Dorsolateral prefrontal cortex (tissue), 122 donors: ENCODE measurements at places on chromosomes 13 and 19.

DNA sequence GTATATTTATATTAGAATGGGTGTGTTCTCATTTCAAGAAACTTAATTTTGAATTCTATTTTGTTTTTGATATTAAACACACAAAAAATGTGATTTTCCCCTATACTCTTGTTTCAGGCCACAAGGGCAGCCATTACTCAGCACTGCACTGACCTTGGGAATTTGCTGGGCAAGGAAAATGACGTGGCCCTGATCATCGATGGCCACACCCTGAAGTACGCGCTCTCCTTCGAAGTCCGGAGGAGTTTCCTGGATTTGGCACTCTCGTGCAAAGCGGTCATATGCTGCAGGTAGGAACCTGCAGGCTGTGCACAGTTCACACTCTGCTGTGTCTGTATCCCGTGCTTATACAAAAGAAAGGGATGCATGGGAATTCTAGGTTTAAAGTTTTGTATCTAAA, 327.3 kb downstream of the ATP8A2 start:
- DNase-seq = no peak

DNA sequence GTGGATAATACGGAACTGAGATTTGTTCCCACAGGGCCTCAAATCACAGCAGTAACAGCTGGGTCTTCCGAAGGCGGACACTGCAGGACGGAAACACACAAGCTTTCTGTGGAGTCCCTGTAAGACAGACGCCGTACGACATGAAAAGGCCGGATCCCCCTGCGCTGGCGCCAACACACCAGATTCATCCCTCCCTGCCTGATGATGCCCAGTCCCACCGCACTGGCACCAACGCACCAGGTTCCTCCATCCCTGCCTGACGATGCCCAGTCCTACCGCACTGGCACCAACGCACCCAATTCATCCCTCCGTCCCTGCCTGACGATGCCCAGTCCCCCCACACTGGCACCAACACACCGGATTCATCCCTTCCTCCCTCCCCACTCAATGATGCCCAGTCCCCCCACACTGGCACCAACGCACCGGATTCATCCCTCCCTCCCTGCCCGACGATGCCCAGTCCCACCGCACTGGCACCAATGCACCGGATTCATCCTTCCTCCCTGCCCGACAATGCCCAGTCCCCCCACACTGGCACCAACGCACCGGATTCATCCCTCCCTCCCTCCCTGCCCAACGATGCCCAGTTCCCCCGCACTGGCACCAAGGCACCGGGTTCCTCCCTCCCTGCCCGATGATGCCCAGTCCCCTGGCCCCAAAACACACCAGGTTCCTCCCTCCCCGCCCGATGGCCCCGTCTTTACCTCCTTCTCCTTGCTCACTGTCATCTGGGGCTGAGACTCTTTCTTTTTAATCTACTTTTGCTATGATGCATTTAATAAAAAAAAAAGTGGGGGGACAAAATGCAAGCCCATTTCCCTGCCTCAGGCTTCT, 55.1 kb downstream of the RASA3 start:
- peak; percentile 34 for DNase-seq

DNA sequence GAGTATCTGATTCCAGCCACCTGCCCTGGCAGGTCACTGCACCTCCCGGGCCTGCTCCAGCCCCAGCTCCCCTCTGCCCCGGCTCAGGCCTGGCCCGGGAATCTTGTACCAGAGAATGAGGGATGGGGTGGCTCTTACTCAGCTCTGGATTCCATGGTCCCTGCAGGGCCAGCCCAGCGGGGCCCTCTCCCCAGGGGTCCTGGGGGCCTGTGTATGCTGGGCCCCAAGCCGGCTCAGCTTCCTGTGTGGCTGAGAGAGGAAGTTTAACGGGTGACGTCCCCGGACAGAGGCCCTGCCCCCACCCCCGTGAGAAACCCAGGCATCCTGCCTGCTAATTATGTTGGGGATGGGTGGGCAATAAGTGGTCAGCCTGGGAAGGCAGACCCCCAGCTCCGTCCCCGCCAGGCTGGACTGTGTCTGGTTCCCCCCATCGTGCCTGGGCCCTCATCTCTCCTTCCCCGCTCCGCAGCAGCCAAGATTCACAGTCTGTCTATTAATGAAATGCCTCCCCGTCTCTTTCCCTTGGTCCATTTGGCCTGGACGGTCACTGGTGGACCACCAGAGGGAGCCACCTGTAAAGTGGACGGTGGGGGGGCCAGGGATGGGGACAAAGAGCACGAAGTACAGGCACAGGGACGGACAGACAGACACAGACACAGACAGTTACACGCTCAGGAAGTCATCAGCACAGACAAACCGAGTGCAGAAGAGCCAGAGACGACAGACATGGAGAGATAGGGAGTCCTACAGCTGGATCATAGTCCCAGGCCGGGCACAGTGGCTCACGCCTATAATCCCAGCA, at the start of gene DENND1C:
Gene DENND1C, minus strand, starts transcription at position 247 of the 802 bp plus-strand sequence. Its CDS starts 92 bp downstream, at position 155.
- no peak for DNase-seq

GRCh38 chr19:1097810-1098176, 2.6 kb upstream of the POLR2E start:
- DNase-seq = no peak

- DNase-seq = peak; percentile 27
These were observed 6.6 kb upstream of the DHDH start for GRCh38 chr19:48926909-48927308.

GRCh38 chr19:6260376-6260775, 19.4 kb downstream of the MLLT1 start:
- DNase-seq = no peak

- DNase-seq = no peak
These were observed 180.6 kb upstream of the MIR17HG start for GRCh38 chr13:91166714-91167511.

- no peak for DNase-seq
These were observed 49.3 kb downstream of the UFM1 start for GRCh38 chr13:38398711-38399493.

GRCh38 chr13:83881917-83882605, at the start of gene SLITRK1:
Gene SLITRK1 (minus strand): TSS chr13:83882474. CDS start chr13:83881507, 967 bp downstream.
- DNase-seq = no peak

DNA sequence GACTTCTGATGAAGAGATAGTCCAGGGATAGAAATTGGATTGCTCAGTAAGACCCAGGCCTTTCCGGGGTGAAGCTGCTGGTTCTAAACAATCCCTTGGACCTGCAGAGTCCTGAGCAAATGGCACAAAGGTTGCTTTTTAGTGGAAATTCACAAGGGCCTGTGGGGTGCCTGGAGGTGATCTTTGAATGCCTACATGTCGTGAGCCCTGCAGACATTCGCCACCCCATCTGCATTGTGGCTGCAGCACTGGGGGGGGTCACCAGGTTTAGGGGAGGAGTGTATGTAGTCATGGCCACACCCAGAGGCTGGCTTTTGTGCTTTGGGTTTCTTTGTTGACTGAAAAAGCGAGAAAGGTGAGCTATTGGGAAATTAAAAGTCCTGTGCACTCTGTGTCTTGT, 41.4 kb downstream of the SLC7A9 start:
- DNase-seq = no peak

DNA sequence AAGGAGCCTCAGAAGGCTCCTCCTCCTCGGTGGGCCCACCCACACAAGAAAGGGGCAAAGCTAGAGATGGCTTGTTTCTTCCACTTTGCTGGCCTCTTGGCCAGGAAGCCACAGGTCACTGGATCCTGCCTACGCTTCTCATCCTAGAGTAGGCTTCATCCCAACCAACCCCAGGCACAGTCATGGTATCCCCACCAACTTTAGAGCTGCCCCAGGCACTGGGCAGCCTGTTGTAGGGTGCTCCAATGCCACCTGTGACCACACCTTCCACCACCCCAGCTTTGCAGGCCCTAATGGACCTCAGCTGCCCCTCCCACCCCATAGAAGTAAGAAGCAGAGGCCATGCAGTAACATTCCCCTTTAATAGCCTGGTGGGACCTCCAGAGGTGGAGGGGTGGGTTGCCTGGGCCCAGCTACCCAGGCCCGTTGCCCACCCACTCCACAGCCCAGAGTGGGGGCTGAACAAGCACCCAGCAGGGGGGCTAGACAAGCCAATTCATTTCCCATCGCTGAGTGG, 522 bp upstream of the CHMP2A start:
- no peak for DNase-seq

DNA sequence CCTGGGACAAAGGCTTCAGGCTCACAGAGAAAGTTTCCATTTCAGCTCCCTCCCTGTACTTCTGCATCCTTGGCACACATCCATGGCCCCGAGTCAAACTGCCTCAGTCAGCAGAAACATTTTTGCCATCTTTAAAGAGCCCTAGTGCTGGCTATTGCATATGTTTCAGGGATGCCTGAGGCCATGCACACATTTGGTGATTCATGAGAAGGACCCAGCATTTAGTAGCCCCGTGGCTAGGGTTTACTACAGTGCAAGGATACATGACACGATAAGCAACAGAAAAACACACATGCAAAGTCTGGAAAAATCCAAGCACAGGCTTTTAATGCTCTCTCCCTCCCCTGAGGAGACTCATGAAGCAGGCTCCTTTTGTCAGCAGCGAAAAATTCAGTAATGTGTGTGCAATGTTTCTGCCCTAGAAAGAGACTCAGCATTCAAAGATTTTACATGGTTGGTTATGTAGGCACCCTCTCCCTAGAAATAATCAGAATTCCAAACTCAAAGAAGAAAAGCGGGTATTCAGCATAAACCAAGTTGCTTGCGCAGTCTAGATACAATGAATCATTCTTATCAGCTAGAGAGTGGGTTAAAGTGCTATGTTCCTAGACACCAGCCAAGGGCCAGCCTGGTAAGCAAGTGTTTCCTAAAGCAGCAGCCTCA, 17.6 kb downstream of the ACOD1 start:
- no peak for DNase-seq

DNA sequence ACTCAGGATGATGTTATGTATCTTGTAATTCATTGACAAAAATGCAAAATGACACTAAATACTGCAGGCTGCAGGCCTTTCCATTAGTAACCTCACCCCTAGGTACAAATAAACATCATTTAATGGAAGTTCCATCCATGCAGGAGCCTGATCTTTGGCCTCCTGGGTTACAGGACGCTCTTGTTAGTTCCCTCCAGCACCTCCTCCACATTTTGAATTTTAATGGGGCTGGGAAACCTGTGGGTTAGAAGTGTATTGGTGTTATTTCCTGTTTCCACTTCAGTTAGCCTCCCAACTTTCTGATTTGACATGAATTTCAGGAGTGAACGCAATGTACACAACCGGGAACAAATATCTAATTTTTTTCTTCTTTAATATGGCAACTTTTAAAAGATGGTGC, 237.1 kb upstream of the ARGLU1 start:
- no peak for DNase-seq

- DNase-seq = no peak
These were observed 152.2 kb upstream of the RFC3 start for GRCh38 chr13:33665626-33666175.

- no peak for DNase-seq
These were observed 33.3 kb upstream of the SHFL start for GRCh38 chr19:10052602-10053360.

- no peak for DNase-seq
These were observed 12.9 kb downstream of the PAK4 start for GRCh38 chr19:39138221-39139211.

DNA sequence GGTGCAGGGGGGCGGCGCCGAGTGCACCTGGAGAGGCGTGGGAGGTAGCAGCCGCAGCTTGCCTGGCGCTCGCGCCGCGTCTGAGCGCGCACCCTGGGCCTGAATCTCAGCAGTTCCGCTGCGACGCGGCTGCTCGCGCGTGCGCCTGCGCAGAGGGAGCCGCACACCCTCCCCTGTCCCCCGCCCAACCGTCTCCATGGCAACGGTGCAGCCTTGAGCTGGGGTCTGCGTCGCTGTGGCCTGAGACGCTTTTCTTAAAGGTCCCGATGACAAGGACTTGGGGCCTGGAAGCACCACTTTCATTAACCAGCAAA, at the start of gene PNMA8B:
Gene PNMA8B, minus strand, starts transcription at position 82 of the 314 bp plus-strand sequence. CDS start 402 bp downstream, outside the sequence.
- peak; percentile 78 for DNase-seq

GRCh38 chr19:45123440-45123850, 30.5 kb downstream of the PPP1R37 start:
- DNase-seq = no peak

- DNase-seq = no peak
These were observed 802.2 kb upstream of the MIR17HG start for GRCh38 chr13:90545070-90545840.

DNA sequence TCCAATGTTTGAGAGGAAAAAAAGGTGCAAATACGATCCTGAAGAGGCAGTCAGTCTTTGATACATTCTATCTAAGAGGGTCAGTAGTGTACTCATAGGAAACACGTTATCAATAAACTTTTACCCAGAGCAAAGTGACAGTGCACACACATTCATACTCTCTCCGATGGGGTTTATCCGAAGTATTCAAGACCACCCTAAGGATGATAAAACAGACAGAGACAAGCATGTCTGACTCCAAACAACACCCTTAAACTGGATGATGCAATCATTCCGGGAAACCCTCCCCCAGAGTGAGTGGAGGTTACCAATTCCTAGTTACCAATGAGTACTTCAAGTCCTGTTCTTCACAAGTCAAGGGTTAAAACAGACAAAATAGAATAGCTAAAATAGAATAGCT, 79.1 kb downstream of the DNAJC3 start:
- DNase-seq = no peak

GRCh38 chr19:6639439-6639838, 30.5 kb downstream of the TNFSF14 start:
- no peak for DNase-seq

GRCh38 chr19:55679343-55680257, 4.6 kb downstream of the EPN1 start:
- no peak for DNase-seq

DNA sequence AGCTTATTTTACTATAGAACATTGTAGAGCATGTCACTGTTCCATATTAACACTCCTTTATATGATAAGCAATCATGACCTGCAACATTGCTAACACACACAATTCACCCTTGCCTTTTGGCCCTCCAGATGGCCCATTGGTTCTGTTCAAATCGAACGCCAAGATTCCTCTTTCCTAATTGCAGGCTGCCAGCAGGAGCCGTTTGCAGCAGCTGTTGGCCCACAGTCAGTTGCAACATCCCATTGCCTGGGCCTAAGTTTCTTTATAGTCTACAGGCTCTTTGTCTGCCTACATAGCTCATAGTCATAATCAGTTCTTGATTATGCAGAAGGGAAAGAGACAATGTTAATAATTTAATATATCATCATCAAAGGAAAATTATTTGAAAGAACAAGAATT, 37.6 kb downstream of the KCTD12 start:
- no peak for DNase-seq

- DNase-seq = no peak
These were observed 76.2 kb downstream of the SOX1 start for GRCh38 chr13:112143046-112143752.

GRCh38 chr19:36605101-36605876, at the start of gene ZNF382:
Gene ZNF382 (plus strand): TSS chr19:36605313. CDS start chr19:36609915, 4,602 bp downstream.
- DNase-seq = peak; percentile 76

- no peak for DNase-seq
These were observed 21.4 kb upstream of the FRY start for GRCh38 chr13:32010136-32010535.
